Right ventricle myocardium superior (tissue), 1 donor: ENCODE measurements at places on chromosomes 2 and 18.
A peak's percentile ranks its signal among the peaks of the same experiment; 100 is the strongest.

DNA sequence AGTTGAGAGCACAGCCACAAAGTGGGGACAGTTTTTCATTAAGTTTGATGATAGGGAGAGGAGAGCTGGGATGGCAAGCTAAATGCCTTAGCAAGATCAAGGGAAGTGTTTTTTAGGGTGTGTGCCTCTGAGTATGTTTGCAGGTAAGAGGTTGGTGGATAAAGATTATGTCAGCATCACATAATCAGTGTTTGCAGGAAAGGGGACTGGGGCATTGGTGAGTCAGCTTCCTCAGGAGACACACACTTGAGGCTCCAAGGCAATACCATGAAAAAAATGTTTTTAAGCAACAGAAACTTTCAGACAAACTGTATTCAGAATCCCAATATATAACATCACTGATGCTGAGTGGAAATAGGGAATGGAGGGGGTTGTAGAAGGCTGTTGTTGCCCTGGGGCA is 25.4 kb upstream of the DTNB start:
- DNase-seq: no peak

- DNase-seq: no peak
These were observed 82.0 kb upstream of the NT5C1B start for GRCh38 chr2:18671363-18671762.

DNA sequence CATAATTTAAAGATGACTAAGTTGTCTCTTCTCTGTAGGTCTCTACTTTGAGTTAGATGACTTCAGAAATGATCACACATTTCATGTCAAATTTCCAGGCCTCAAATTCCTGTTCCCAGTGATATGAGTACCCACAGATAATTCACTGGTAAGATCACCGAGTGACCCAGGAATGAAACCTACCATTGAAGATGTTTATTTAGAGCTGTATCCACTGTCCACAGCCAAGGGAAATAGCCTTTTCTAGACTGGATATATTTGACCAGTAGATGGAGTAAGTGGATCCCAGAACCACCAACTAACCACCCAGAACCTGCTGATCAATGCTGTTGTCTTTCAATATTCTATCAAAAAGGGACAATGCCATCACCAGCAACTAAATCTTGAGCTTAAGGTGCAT is 238.8 kb downstream of the SLC8A1 start:
- no peak for DNase-seq

- no peak for DNase-seq
These were observed 228.6 kb upstream of the CHST9 start for GRCh38 chr18:27413495-27414401.

- DNase-seq: no peak
These were observed 29.2 kb downstream of the ANKRD44 start for GRCh38 chr2:197281421-197281820.

- no peak for DNase-seq
These were observed 207.5 kb downstream of the STK39 start for GRCh38 chr2:168039881-168040280.

GRCh38 chr2:88011011-88011410 is 5.3 kb downstream of the RNU2-63P start:
- DNase-seq: no peak

DNA sequence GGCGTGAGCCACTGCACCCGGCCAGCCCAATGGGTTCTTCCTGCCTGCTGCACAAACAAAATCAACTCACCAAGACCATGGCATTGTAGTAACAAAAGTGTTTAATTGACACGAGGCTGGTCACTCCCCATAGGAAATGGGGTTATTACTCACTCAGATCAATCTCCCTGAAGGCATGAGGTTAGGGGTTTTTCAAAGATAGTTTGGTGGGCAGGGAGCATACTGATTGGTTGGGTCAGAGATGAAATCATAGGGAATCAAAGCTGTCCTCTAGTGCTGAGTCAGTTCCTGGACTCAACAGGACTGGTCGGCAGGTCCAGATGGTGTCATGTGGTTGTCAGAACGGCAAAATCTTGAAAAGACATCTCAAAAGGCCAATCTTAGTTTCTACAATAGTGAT is 122.1 kb downstream of the TMEM17 start:
- DNase-seq: no peak

DNA sequence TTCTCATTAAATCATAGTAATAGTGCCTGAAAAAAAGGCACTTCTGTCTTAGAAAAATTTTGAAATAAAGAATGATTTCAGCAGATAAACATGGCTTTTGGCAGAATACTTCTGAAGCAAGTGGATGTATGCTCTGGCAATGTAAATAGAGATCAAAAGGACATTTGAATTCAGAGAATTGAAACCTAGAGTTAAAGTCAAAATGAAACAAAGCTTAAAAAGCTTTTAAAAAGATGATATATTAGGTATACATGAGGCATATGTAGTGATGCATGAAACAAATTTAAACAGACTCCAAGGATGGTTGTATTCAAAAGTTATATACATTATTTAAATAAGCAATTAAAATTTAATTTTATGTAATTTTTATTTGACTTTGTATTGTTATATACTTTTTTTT is 1344.5 kb upstream of the TMEFF2 start:
- no peak for DNase-seq

DNA sequence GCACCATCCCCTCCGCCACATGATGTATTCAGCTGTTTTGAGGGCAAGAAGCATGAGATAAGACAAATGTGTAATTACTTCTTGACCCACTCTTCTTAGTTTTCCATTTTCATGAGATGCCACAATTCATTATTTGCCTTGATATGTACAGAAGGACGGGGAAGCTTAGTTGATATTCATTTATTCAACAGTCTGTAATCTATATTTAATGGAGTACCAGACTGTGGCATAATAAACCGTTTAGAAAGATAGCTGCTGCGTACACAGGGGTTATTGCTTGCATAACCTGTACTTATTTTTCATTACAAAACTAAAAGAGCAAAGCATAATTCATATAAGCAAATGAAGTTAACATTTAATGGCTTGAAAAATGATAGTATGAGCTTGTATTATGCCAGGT is 466.4 kb upstream of the GYPC start:
- DNase-seq: no peak

- DNase-seq: no peak
These were observed 80.7 kb upstream of the MEX3C start for GRCh38 chr18:51278045-51278649.

GRCh38 chr2:204031056-204031455 is 94.5 kb downstream of the ICOS start:
- DNase-seq: no peak

DNA sequence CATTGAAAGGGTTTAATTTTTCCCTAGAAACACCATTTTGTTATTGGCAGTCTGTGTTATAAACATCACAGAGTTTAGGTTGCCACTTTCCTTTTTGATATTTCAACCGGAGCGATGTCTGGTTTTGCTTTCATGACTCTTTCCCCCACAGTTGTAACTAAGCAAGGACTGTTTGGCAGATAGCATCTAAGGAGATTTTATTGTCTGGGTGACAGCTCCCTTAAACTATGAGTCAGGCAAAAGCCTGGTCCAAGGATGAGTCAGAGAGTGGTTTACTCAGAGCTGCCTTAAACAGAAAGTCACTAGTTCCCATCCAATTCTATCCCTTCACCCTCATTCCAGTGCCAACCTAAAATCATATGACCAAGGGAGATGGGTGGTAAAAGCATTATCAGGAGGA is 341.6 kb upstream of the VWC2L start:
- no peak for DNase-seq

DNA sequence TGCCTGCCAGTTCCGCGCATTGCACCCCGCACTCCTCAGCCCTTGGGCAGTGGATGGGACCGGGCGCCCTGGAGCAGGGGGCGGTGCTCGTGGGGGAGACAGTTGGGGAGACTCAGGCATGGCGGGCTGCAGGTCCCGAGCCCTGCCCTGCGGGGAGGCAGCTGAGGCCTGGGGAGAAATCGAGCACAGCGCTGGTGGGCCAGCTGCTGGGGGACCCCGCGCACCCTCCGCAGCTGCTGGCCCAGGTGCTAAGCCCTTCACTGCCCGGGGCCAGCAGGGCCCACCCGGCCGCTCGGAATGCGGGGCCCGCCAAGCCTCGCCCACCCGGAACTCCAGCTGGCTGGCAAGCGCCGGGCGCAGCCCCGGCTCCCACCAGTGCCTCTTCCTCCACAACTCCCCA is 488.8 kb upstream of the CHST9 start:
- no peak for DNase-seq

DNA sequence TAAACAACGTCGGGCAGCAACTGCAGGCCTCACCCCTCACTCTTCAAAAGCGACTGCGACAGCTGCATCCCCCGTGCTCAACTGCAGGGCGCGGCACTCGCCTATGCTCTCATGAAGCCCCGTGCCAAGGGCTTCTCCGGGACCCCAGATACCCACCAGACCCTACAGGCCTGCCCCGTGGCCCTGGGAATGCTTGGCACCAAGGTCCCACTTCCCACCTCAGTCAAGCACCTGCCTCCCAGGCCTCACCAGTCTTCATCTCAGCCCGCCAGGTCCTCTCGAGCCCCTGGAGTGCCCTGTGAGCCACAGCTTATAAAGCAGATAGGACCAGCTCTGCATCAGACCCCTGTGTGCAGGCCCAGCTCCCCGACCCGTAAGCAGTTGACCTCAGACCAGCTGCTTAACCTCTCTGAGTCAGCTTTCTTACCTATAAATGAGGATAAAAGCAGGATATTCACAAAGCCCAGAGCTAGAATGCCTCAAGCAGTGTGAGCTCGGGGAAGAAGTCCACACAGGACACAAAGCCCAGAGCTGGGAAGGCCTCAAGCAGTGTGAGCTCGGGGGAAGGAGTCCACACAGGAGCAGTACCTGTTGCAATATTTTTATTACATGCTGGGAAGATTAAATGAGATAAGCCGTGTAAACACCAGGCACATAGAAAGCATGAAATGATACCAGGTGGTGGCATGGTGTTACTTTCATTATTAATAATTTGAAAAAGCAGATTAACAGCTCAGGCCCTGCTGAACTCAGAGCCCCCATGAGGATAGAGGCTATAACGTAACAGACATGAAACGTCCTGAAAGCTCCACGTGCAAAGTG is 96.9 kb downstream of the HDAC4 start:
- DNase-seq: no peak

- no peak for DNase-seq
These were observed 287.3 kb downstream of the ZNF385B start for GRCh38 chr2:179574061-179574519.

GRCh38 chr2:224946895-224947294 is 95.4 kb downstream of the DOCK10 start:
- no peak for DNase-seq

- peak; percentile 76 for DNase-seq
These were observed 1.1 kb downstream of the IGFBP5 start for GRCh38 chr2:216694082-216694825.

DNA sequence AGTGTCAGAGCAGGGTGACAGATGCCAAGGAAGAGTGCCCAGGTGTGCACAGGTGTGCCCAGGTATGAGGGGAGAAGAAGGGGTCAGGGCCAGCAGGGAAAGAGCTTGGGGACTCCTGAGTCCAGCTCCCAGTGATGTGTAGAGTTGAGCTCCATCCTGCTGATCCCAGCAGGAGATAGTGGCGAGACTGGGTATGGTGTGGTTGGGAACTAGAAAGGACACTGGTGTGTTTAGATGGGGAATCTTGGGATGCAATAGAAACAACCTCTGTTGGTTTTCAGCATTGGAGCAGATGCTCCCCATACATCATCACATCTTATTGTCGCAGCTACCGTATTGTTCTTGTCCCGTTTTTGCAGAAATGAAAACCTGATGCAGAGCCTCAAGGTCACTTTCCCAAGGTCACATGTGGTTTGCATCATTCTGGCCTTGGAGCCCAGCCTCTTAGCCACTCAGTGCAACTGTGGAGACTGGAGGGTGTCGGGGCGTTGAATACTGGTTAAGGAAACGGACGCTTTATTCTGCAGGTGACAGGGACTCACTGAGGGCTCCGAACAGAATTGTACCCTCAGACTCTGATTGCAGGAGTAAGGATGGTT is 166.7 kb downstream of the AGAP1 start:
- DNase-seq: no peak
